Stimulated activated CD8-positive, alpha-beta memory T cell treated with anti-CD3 and anti-CD28 coated beads, Interleukin-2, amount 100 ng/mL, for 1 hour (primary cell): ENCODE measurements at places on chromosomes 12 and 14.

DNA sequence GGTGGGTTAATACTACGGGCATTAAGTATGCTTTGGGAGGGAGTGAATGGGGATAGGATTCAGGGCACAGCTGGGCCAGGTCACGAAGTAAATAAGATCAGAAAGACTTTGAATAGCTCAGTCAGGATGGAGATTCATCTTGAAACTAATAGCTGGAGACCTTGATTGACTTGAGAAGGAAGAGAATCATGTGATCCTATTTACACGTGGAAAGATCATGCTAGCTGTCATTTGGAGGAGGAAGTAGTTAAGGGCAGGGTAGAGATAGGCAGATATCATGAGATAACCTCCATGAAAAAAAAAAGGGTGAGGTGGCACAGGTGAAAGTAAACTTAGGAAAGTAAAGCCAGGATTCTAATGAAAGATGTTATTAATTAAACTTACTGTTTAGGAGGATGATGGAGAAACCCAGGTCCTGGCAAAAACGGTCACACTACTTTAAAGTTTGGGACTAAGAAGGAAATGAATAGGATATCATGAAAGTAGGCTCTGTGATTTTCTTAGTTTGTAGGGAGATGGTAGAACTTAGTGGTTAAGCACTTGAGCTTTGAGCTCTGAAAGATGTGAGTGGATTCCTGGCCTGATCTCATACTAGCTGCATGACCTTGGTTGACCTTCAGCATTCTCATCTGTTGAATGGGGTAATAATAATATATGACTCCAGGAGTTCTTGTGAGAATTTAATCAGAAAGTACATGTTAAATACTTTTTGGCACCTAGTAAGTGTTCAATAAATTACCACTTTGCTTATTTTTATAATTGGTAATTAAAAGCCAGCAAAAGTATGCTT lies 439.0 kb downstream of the NRXN3 start:
- no peak for DNase-seq

DNA sequence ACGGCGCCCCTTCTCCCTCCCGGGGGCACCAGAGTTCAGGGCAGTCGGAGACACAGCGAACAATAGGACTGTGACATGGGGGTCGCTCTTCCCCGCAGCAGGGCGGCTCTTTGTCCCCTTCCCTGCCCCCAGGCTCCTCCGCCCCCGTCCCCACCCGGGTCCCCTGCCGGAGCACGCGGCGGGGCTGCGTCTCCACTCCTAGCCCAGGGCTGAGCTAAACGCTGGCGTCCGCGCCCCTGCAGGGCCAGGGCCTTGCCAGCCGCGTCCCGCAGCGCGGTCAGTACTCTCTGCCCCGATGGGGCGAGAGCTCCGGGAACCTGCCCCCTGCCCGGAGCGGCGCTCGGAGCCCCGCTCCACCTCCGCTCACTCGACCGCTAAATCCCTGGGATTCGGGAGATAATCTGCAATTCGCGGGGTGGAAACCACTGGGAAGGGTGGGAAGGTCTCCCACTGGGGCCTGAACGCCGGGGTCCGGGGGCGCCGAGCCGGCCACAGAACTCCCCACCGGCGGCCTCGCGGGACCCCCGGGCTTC lies 825 bp upstream of the CCDC85C start:
- no peak for DNase-seq

DNA sequence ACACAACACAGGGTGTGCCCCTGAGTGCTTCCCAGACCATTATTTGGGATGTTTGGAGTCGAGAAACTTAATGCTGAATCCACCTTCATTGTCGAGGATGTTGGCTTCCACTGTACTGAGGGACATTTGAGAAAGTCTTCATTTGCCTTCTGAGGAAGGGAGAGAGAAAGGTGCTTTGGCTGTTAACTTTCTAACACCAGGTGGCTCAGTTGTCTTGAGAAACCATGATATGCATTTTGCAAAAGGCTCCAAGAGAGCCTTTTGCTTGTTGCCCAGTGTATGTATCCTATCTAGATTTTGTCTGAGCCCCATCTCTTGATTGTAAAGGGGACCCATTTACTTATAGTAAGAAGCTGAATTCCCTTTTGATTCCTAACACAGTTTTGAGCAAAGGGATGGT lies 28.6 kb upstream of the NRXN3 start:
- DNase-seq = no peak

DNA sequence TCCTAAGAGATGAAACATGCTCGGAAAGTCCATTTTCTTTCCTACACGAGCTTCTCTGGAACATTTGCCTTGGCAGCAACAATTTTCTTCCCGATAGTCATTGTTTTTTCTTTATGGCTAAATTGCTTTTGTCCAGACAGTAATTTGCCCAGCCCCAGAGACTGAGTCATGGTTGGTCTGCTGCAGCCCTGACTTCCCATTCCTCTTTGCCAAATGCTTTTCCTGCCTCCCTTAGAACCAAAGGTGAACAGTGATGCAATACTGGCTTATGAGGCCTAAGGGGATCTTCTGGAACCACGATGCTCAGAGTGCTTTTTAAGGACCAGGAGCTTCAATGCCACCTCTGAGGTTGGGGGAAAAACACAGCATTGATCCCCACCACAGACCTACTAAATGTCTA lies 1599.6 kb upstream of the TMEM132C start:
- DNase-seq = no peak

DNA sequence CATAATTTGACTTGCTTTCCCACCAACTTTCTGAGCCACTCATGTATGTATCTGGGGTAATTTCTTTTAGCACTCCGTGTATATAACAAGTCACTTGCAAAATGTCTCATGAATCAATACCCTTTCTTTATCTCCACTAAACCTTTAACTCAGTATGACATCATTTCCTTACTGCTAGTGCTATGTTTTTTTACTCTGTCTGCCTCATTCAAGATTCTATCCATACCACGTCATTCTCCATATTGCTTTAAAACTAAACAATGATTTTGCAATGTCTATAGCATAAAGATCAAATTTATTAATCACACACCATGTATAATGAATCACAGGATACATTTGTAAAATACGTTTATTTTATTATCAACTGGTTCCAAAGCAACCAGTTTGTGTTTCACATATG lies 178.2 kb downstream of the PIK3C2G start:
- DNase-seq = no peak

DNA sequence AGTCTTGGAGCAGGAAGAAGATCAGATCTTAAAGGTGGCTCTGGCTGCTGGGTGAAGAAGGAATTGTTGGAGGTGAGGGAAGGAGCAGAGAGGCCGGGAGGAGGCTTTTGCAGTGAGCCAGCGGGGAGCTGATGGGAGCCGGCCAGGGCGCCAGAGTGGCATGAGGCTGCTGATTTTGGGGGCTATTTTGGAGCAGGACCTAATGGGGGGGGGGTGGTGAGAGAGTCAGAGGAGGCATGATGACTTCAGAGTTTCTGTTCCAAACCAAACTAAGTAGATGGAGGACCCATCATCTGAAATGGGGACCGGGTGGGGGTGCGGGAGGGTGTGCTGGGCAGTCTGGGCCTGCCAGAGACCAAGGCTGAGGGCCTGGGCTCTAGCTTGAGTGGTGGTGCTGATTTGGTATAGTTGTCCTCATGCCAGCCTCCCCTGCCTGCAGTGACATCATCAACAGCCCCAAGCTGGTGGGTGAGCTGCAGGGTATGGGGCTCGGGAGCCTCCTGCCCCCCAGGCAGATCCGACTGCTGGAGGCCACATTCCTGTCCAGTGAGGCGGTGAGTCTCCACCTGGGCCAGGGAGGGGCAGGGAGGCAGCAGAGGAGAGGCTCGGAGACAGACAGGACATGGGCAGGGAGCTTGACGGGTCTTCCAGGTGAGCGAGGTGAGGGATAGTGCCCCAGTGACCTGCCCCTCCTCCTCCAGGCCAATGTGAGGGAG lies 6.2 kb downstream of the TNFAIP2 start:
- DNase-seq = no peak

DNA sequence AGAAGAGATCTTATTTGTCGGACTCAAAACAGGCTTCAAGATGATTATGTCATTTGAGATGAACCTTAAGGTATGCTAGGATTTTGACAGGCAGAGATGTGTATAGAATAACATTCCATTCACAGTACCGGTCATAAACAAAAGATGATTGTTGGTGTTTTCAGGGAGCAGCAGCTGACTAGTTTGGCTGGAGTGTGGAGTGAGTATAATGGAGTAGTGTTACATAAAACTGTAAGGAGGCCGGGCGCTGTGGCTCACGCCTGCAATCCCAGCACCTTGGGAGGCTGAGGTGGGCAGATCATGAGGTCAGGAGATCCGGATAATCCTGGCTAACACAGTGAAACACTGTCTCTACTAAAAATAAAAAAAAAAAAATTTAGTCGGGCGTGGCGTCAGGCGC lies 23.9 kb downstream of the SERPINA10 start:
- DNase-seq = no peak

- DNase-seq = no peak
These were observed 137.3 kb downstream of the NAV3 start for GRCh38 chr12:77968021-77968420.

GRCh38 chr12:53572134-53572758 lies 53.9 kb downstream of the ATF7 start:
- DNase-seq = no peak
